ENCODE measurements at places on chromosomes 16 and 17.

- DNase-seq, result peak; percentile 89
These were observed 1.1 kb downstream of the ATP2A1 start for GRCh38 chr16:28879261-28879840.

GRCh38 chr16:73021866-73022495, 25.9 kb downstream of the ZFHX3 start:
- no peak for DNase-seq

DNA sequence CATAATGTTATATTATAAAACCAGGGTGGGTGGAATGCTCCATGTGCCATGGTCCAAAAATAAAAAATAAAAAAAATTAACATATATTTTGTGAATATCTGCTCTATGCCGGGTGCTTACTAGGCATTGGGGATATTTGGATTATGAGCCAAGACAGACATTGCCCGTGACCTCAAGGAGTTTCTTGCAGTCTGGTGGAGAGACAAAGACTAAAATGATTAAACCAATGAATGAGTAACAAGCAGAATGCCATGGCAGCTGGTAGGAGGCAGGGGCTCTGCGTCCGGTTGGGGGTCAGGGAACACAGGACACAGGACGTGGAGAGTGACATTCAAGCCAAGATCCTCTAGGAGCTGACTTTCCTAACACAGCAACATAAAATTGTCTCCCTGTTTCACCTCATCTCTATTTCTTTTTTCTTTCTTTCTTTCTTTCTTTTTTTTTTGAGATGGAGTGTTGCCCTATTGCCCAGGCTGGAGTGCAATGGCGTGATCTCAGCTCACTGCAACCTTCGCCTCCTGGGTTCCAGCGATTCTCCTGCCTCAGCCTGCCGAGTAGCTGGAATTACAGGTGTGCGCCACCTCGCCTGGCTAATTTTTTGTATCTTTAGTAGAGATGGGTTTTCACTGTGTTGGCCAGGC, 35.4 kb downstream of the RGS9 start:
- no peak for DNase-seq

DNA sequence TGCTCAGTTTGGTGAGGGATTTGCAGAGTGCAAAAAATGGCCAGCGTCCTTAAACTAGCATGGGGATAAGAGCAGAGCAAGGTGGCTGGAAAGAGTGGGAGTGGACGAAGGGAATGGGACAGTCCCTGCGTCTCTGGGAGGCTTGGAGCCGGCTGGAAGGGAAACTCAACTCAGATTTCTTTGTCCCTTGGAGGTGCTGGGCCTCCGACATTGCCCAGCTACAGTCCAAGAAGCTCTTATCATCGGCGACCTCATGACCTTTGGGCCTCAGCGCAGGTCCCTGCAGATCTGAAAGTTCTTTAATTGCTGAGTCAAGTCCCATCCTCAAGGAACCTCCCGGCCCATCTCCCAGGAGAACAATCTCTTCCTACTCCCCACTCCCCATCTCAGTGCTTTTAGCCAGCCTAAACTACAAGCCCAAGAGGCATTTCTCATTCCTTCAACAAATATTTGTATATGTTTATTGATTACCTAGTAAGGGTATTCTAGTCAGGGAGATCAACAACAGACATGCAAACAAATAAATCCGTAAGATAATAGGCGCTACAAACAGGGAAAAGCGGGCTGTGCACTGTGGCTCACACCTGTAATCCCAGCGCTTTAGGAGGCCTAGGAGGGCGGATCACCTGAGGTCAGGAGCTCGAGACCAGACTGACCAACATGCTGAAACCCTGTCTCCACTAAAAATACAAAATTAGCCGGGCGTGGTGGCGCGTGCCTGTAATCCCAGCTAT, 985 bp upstream of the TMEM107 start:
- no peak for DNase-seq

DNA sequence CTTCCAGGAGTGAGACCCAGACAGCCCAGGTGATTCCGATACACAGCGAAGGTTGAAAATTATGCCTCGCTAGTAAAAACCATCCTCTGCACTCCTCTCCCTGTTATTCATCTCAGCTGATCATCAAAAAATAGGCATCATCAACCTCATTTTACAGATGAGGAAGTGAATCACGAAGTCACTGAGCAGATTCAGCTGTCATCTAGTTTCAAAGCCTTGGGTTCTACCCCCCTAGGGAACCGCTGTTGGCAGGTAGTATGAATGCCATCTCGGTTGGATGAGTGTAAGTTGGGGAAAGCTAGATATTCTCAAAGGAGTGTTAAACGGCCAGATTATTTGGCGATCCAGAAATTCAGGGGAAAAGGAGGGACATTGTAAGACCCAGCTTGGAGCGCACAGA, 2.0 kb downstream of the CRYM start:
- no peak for DNase-seq

DNA sequence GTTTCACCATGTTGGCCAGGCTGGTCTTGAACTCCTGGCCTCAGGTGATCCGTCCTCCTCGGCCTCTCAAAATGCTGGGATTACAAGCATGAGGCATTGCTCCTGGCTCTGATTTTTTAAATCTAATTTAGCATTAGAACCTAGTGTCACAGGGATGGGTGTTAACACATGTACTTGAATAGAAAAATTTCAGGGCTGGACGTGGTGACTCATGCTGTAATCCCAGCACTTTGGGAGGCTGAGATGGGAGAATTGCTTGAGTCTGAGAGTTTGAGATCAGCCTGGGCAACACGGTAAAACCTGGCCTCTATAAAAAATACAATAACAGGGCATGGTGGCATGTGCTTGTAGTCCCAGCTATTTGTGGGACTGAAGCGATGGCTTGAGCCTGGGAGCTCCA, 6.0 kb upstream of the RNF135 start:
- no peak for DNase-seq

DNA sequence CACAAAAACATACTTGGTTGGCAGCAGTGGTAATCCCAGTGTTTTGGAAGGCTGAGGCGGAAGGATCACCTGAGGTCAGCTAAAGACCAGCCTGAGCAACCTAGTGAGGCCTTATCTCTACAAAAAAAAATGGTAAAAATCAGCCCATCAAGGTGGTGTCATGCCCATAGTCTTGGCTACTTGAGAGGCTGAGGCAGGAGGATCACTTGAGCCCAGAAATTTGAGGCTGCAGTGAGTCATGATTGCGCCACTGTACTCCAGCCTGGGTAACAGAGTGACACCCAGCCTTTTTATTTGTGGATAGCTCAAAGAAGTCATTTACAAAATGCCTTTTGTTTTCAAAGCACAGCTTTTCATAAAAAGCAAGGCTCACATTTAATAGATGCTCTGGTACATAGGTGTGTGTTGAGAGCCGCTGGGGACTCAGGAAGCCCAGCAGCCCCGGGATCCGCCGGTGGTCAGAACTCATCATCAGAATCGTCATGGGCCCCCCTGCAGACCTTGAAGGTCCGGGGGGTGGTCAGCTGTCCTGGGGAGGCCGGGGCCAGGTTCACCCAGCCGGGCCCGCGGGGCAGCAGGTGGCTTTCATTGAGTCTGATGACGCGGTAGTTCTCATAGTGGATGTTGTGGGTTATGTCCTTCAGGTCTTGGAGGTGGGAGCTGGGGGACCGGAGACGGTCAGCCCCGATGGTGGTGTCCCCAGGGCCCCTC, 10.5 kb upstream of the ZNF500 start:
- peak; percentile 19 for DNase-seq

- peak; percentile 67 for DNase-seq
These were observed 10.2 kb downstream of the ENDOV start for GRCh38 chr17:80424878-80425765.

DNA sequence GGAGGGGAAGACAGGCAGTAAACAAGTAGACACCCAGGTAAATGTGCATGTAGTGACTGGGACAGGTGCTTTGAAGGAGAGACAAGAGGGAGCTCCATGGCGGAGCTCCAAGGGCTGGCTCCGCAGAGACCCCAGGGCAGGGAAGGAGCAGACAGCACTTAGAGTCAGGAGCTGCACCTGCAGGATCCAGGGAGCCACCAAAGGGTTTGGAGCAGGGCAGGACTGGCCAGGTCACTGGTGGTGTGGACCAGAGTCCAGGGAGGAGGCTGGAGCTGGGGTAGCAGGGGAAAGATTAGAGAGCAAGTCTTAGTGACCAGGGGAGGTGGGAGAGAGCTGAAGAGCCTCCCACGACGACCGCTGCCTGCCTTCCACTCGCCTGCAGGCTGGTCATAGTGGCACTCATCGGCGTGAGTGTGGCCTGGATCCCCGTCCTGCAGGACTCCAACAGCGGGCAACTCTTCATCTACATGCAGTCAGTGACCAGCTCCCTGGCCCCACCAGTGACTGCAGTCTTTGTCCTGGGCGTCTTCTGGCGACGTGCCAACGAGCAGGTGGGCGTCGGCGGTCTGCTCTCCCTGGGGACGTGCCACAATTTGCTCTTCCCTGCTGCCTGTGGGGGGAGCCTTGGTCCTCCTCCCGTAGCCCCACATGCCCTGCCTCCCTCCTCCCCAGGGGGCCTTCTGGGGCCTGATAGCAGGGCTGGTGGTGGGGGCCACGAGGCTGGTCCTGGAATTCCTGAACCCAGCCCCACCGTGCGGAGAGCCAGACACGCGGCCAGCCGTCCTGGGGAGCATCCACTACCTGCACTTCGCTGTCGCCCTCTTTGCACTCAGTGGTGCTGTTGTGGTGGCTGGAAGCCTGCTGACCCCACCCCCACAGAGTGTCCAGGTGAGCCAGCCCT, 14.7 kb upstream of the FAM83G start:
- no peak for DNase-seq

DNA sequence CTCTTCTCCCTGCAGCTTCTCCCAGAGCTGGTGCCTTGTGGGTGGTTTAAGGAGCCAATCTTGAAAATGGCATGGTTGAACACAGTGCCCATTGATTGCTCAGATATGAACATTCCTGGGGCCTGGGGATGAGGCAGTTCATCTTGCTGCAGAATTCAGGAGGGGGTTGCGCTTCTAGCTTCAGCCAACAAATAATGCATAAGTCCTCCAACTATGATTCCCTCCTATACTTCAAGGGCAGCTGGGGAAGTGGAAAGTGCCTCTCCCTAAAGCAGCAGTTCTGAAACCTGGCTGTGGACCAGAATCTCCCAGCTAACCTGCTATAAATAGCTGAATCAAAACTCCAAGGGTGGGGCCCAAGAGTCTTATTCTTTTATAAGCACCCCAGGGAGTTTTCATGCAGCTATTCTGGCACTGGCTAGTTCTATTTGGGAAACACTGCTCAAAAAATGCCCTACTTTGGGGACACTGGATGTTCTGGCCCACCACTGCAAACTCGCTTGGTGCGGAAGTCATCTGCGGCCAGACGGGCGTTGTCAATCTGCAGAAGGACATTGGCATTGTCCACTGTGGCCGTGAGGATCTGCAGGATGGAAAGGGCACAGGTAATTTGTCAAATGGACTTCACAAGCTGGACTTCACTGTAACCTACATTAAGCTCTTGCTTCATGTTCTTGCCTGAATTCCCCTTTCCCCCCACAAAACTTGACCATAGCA, 130.3 kb downstream of the CCDC144A start:
- DNase-seq, result no peak

DNA sequence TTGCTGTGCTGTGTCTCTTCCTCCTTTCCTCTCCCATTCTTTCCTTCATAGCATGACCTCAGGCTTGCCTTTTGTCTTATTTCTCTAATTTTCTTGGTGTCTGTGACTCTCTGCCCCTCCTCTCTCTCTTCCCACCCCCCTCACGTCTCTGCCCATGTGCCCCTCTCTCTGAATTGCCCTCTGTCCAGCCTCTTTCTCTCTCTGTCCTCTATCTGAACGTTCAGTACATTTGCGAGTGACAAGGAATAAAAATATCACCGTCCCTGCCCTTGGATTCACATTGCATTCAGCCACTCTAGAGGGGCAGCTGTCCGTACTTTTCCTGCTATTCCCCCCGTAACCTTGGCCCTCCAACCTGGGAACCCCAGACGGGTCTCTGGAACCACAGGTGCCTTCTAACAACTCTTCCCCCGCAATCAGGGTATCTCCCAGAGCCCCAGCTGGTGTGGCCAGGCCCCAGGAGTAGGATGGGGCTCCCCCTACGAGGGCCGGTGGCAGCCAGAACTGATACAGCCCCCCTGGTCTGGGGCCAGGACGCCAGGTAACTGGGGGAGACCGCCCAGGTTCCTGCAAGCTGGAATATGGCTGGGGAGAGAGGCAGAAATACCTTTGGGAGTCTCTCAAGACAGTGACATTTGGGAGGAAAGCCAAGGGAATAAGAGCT, 1.8 kb downstream of the KIF1C start:
- peak; percentile 79 for DNase-seq

GRCh38 chr16:11668623-11669379, 546 bp downstream of the SNN start:
- DNase-seq, result peak; percentile 88

DNA sequence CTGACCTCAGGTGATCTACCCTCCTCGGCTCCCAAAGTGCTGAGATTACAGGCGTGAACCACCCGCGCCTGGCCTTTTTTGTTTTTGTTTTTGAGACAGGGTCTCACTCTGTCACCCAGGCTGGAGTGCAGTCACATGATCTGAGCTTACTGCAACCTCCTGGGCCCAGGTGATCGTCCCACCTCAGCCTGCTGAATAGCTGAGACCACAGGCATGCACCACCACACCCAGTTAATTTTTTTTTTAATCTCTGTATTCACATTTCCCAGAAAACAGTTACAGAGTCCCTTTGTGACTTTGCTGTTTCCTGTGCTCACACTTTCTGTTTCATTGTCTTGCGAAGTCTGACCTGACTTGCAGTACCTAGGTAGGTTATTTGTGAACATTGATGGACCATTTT, 2.7 kb downstream of the CLUAP1 start:
- no peak for DNase-seq

DNA sequence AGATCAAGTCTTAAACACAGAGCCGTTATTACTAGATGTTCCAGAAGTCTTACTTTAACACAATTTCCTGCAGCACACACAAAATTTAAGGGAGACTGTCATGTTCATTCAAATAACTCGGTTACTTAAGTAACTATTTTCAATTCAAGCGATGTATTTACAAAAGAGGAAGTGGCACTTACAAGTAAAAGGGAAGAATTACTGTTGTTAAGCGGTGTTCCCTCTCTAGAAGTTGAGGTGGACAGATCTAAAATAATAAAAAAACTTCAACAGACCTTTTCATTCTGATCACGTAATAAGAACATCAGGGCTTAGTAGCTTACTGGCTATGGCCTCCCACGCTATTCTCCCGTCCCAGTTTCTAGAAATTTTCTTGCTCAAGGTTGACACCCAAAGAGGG, 26.2 kb upstream of the TXNDC11 start:
- DNase-seq, result no peak

DNA sequence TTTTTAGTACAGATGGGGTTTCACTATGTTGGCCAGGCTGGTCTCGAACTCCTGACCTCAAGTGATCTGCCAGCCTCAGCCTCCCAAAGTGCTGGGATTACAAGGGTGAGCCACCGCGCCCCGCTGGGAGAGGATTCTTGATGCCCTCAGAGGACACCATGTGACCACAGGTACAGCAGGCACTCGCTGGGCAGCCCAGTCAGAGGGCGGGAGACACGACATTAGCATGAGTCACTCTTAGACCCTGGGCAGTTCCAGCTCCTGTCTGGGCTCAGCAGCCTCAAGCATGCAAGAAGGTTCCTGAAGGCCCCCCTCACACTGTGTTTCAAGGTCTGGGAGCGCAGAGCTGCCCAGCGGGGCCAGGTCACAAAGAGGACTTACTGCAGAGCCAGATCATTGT, 11.9 kb downstream of the STAC2 start:
- no peak for DNase-seq

GRCh38 chr17:51397361-51398127, 137.2 kb downstream of the UTP18 start:
- DNase-seq, result no peak

Measured in osteoblast (primary cell).